Stimulated activated CD8-positive, alpha-beta memory T cell treated with anti-CD3 and anti-CD28 coated beads, Interleukin-7, amount 100 ng/mL, for 1 hour (primary cell): ENCODE measurements at places on chromosomes 1 and 21.

GRCh38 chr1:240737298-240737697 is 125.3 kb upstream of the GREM2 start:
- no peak for DNase-seq

GRCh38 chr1:64315402-64315801 is 112.0 kb downstream of the UBE2U start:
- no peak for DNase-seq

- DNase-seq: no peak
These were observed 374.9 kb downstream of the NTNG1 start for GRCh38 chr1:107515702-107516101.

- DNase-seq: no peak
These were observed 83.4 kb upstream of the ACTL8 start for GRCh38 chr1:17671741-17672140.

- no peak for DNase-seq
These were observed 7.0 kb upstream of the ATF3 start for GRCh38 chr1:212601524-212601923.

DNA sequence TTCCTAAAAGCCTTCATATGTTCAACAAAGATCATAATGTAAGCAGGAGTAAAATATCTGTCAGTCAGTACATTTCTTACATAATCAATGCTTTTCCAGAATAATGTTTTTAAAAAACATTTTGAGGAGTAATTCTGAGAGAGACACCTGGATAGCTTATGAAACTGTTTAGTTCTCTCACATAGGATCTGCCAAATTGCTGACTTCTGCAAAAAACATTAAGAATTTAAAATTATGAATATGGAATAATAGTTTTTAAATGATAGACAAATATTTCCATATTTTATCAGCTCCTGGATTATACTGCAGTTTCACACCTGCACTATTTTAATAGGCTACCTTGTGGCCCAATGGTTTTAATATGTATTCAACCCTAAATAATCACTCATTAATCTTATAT is 142.7 kb upstream of the RUNX1 start:
- DNase-seq: no peak

DNA sequence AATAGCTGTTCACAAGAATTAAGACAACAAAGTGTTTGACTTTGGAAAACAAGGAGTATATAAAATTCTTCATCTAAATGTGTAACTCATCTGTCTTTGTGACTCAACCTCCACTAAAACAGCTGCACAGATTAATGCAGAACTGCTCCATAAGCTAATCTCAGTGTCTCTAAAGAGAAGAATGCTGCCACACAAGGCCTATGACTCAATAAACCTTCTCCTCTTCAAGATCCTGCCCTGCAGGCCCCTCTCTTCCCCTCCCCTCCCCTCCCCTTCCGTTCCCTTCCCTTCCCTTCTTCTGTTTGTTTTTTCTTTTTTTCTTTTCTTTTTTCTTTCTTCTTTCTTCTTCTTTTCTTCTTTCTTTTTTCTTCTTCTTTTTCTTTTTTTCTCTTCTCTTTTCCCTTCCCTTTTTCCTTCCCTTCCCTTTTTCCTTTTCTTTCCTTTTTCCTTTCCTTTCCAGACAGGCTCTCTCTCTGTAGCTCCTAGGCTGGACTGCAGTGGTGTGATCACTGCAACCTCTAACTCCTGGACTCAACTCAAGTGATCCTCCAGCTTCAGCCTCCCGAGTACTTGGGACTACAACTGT is 1052.8 kb downstream of the BRINP3 start:
- no peak for DNase-seq
